ENCODE measurements at places on chromosomes 12 and 14. TPM values are rescaled to one million over a fixed set of nuclear protein-coding genes. Genes with fewer than 3 reads are reported as not detected.

TAS2R9 gene
- total RNA-seq, result not detected

SYT1 gene
- total RNA-seq, result not detected

DNA sequence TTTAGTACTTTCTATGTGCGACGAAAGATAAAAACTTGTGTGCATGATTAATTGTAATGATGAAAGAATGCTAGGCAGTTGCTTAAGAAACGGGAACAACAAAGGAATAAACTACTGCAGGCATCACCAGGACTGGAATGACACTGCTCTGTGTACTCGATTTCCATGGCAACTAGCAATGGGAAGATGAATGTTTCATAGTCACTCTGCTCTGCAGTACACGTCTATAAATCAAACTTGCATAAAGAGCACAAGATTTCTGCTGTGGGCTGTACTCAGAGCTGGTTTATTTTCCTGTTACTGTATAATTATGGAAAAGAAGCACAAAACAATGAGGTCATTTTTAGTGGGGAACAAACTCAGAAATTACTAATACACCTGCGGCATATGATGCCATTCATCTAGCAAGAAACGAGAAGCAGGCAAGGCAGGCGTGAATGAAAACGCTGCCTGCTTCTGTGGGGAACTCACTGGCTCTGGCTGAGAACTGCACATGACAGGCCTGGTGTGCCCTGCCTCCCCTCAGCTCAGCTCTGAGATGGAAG lies 41.8 kb downstream of the EFCAB11 start:
- no peak for DNase-seq

GRCh38 chr12:103578926-103579325 lies 8.1 kb upstream of the STAB2 start:
- no peak for DNase-seq

DNA sequence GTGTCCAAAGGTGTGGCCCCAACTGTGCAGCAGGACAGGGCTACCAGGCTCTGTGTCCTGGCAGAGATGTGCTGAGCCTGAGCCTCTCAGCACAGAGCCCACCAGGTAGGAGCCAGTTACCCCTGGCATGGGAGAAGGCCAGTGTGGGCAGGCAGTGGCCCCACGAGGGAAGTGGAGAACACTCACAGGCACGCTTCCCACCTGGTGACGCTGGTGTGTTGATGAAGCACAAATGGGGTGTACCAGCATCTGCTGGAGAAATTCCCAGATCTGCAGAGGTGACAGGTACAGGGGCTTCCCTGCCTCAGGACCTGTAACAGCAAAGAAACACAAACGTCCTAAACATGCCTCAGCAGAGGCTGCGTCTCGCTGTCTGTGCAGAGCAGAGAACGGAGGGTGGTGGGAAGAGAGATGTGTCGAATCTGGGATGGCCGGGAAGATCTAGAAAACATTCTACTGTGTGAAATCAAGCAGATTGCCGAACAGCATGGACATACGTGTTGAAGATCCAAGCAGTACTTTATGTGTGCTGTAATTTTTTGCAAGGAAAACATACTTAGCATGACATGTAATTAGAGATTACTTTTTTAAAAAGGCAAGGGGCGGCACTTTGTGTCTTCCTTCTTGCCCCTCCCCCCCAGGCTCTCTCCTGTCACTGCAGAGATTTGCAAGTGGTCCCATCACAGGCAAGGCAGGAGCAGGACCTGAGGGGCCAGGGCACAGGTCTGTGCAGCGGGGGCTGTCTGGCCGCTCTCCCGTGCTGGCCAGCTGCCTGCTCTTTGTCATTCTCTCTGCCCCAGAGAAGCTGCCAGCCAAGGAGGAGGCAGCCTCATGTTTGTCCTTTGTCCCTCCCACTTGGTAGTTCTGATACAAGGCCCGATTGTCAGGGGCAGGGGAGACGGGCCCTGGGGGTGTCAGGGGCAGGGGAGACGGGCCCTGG lies 17.3 kb downstream of the HIP1R start:
- no peak for DNase-seq

DNA sequence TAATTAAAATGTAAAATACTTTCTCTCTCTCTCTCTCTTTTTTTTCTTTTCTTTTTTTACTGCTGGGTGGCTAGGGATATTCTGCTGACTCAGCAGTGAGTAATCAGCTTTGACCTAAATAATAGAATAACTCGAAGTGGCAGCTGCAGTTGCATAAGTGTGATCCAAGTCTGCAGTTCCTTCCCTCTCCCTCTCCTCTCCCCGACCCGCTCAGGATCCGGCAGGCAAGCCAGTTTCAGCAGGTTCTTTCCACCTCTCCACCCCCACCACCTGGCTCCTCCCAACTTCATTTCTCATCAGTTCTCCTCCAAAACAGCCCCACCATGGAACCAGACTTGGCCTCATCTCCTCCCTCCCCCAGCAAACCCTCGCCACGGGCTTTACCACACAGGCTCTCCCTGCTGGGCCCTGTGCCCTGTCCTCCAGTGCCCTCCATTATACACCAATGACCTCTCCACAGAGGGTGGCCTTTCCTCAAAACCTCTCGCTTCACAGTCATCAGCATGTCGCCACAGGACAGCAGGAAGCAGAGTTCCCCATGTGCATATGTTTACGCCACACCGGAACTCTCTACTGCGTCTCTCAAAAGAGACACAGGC lies 22.4 kb downstream of the SLC7A8 start:
- no peak for DNase-seq

GRCh38 chr14:78848234-78848820 lies 678.2 kb downstream of the NRXN3 start:
- no peak for DNase-seq

PRB2 gene
- not detected for total RNA-seq

ATF1 gene
- total RNA-seq, result 35.4 TPM

DNA sequence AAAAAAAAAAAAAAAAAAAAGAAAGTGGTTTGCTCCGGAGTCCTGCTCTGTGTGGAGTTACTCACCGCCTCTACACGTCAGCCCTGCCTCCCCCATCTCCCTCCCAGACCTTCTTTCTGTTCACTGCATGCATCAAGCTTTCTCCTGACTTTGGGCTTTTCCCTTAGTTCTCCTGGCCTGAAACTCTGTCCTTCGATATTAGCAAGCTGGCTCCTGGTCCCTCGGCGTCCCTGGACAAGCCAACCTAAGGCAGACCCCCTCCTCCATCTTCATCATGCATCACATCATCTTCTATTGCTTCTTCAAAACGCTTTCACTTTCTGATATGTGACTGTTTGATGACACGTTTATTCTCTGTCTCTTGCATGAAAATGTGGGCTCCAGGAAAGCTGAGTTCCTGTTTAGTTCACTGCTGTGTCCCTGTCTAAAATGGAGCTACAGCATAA lies 40.6 kb downstream of the SLC15A4 start:
- DNase-seq, result no peak

CLEC4C gene
- total RNA-seq, result not detected

RNASE7 gene
- not detected for total RNA-seq

- peak; percentile 56 for DNase-seq
Measured at GRCh38 chr14:23117371-23118020, 1.6 kb downstream of the CEBPE start.

OS9 gene
- total RNA-seq, result 209 TPM

DNA sequence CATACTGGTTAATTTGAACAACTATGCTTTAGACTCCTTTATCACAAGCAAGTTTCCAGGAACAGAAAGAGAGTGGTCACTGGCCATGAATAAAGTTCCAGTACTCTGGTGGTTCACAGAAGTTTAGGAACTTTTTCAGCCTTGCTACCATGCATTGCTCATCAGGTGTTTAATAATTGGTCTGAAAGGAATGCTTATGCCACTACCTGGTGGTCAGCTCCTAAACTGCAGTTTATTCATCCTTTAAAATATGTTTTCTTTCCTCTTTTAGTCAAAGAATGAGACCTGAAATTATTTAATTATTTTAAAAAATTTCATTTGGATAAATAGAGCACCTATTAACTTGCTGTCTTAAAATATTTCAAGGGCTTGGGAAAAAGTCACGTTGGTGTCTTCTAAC lies 260.1 kb upstream of the OR4E1 start:
- DNase-seq, result no peak

DNA sequence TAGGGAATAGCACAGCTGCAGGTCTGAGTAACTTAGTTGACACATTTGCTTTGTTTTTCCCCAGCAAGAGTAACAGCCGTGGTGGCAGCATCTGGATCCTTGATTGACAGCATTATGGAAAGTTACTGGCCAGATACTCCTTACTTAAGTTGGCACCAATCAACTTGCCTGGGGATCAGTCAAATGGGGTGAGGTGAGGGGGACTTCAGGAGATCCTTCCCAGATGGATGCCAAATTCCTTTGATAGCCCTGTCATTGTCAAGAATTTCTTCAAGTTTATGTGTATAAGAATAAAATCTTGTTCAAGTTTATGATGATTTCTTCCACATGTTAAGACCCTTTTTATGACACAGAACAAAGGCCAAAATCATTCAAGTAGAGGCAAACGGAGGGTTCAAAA lies 618.4 kb downstream of the SLC6A15 start:
- no peak for DNase-seq

- peak; percentile 62 for DNase-seq
Measured at GRCh38 chr14:39266525-39266870, 32.8 kb downstream of the MIA2 start.

- no peak for DNase-seq
Measured at GRCh38 chr14:47763188-47763854, 87.9 kb upstream of the MDGA2 start.

- DNase-seq, result no peak
Measured at GRCh38 chr14:44279357-44279756, 227.7 kb downstream of the FSCB start.

DNA sequence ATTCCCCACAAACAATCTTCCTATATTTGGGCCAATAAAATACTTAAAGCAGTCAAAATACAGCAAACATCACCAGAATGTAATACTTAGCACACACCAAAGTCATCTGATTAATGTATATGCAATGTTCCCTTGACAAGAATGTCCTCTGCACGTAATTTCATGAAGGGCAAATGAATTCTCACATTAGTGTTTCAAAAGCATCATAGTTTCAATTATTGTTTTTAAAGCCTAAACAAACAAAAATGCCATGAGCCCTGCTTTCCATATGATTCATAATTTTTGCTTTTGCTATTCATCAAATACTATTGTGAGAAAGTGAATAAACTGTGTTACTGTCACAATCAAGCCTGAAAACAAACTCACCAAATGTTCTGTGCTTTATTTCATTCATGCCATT lies 156.0 kb downstream of the EPS8 start:
- no peak for DNase-seq

- no peak for DNase-seq
Measured at GRCh38 chr12:31390991-31391390, 65.0 kb upstream of the SINHCAF start.

DNA sequence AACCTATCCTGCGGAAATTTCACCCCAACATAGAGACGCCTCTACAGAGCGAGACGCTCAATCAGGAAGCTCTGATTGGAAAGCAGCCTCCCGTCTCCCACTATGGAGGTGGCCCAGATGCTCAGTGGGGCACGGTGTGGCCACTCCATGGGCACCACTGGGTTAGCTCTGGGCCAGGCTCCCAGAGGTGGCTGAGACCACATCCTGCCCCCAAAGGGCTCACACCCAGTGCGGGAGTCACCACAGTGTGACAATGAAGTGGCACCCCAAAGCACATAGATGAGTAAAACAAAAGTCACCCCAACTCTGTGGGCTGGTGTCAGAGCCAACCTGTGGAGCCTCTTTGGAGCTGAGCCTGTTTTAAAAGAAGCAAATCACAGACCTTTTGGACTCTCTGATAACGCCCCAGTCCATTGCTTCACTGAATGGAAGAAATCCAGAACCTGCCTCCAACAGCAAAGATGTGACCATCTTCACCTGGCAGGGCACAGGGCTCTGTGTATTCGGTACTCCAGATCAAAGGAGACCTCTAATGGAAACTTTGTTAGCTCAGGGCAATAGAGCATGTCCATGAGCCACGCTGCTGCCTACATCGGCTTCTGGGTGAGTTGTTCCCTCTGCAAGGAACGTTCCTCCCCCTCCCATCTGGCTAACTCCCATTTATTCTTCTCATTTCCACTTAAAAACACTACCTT lies 19.6 kb downstream of the CLMN start:
- DNase-seq, result no peak

GRCh38 chr14:65910108-65910786 lies 497.7 kb downstream of the FUT8 start:
- no peak for DNase-seq

DNA sequence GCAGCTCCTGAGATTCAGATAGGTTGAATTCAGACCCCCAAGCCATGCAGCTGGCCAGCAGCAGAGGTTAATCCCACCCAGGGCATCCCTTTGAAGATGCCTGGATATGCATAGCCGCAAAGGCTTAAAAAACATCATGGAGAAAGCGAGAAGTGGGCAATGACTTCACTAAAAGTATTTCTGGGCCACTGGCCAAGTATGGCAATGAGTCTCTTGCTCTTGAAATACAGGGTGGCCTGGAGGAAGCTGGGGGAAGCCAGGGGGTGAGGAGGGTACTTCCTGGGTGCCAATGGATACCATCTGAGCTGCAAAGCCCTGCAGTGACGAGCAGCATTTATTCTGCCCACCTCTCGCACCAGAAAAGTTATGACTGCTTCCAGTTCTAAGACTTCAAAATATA lies 539.3 kb upstream of the TBX3 start:
- DNase-seq, result no peak

DAD1 gene
- 221 TPM for total RNA-seq

GRCh38 chr12:67698672-67699581 lies 50.4 kb downstream of the DYRK2 start:
- peak; percentile 61 for DNase-seq

PTCSC3 gene
- total RNA-seq, result not detected

DNA sequence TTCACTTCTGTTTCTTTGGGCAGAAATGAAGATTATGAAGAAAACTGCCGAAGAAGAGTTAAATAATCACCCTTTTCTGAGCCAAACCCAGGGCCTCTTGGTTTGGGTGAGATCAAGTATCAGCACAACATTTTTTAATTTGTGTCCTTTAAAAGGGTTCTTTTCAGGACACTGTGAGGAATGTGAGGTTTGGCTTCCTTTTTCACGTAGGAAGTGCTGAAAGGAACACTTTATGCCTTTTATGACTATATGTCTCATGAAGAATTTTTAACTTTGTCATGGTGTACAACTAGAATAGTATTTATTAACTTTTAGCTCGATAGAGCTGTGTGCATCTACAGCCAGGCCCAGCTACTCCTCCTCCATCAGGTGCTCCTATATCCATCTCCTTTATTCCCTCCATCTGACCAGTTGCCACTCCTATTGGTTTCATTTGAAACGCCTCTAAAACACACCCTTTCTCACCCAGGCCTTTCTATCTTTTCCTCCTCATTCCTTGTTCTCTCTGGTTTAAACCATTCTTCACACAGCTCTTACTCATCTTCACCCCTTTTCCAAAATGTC lies 103.6 kb upstream of the LRIG3 start:
- no peak for DNase-seq

GRCh38 chr14:92401561-92401960 lies 78.6 kb downstream of the SLC24A4 start:
- no peak for DNase-seq

DNA sequence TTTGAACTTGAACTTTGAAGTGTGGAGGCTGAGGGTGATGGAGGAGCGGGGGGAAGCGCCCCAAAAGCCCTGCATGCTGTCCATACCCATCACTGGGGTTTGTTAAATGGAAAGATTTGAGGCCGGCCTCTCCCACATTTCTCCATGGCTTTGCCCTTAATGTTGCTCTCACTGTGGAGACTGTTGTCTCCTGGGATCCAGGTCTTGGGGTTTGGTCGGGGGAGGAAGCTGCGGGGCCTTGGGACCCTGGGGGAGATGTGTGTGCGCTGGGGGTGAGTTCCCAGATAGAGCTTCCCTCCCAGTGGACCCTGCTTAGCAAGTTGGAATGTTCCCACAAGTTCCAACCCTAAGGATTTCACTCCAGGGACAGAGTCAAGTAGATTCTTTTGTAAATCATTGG lies 28.0 kb upstream of the LRTM2 start:
- no peak for DNase-seq
